ENCODE measurements at places on chromosomes 7 and 10.

GRCh38 chr10:19164461-19164860, 115.9 kb downstream of the MALRD1 start:
- DNase-seq, result no peak

DNA sequence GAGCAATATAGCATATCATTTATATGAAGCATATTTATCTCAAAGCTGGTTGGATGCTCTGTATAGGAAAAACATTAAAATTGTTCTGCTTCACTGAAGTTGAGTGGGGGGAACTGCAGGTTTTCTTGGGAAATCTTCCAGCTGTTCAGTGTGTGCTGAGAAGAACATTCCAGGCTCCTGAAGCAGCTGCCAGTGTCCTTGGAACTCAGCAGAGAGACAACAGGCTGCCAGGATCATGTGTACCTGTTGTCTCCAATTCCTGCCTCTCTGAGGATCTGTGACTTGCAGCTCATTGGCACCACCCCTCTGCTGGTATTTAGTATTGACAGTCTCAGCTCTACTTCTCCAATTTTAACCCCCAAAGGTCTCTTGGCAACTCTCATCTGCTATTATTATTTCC, 42.3 kb upstream of the PRKG1 start:
- DNase-seq, result no peak

DNA sequence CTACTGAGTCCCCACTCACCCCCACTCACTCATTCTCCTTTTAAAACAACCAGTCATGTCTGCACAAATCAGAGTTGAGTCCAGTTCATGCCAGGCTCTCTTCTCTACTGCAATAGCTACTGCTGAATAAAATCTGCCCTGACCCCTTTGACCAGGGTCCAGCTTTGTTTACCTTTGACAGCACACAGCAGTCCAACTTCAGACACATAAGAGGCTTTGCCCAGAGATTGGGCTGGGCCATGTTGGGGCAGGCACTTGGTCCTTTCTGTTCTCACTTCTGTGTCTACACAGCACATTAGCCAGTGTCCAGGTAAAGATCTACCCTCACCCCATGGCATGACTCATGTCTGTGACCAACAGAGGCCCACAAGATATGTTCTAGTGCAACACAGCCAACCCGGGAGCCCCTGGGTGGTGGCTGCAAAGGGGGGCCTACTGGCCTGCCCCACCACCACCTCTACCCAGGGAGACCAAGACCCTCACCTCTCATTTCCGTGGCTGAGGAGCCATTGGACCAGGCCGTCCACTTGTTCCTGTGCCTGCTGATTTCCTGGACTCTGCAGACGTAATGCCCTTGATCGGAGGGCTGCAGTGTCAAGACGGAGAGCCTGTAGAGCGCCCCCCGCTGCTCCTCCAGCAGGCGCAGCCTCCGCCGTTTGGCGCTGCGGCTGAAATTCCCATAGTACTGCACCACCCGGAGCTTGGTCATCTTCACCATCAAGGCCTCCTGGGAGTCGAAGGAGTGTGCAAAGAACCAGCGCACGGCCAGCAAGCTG, 8.0 kb downstream of the VSTM4 start:
- no peak for DNase-seq

GRCh38 chr10:4677296-4678021, 148.5 kb upstream of the AKR1E2 start:
- no peak for DNase-seq

DNA sequence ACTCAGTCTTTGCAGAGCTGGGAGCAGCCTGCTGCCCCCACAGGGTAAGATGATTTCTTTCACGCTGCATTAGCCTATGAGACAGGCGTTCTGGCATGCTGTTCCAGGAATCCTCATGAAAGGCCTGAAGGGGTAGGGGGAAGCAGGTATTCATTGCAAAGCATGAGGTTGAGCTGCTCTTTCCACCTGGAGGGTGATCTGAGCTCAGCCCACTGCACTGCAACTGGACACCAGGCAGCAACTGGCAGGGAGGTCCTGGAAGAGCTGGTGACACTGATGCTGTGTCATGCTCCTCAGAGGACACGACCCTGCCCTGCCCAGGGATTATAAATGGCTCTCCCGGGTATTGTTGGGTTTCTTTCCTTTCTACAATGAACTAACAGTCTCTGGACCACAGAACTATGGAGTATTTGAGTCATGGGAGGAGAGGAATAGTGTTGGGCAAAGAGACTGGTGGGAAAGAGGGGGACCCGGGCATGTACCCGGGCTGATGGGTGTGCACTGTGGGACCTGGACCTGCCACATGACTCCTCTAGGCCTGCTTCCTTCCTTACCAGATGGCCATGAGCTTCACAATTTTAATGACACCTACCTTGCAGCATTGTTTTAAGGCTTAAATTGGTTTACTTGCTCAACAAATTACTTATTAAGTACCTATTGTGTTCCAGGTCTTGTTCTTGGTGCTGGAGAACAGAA, 24.3 kb downstream of the SLC25A28 start:
- no peak for DNase-seq

- DNase-seq, result no peak
Observed at GRCh38 chr10:3478153-3478552, 305.6 kb upstream of the PITRM1 start.

Measured in CD14-positive monocyte (primary cell).